ENCODE measurements at places on chromosomes 7 and 10.

GRCh38 chr7:130154131-130154500 is 51.1 kb downstream of the TMEM209 start:
- no peak for DNase-seq

- no peak for DNase-seq
Measured at GRCh38 chr7:12567015-12567414, 3.5 kb upstream of the SCIN start.

GRCh38 chr7:105744258-105744657 is 132.1 kb downstream of the ATXN7L1 start:
- DNase-seq, result no peak

DNA sequence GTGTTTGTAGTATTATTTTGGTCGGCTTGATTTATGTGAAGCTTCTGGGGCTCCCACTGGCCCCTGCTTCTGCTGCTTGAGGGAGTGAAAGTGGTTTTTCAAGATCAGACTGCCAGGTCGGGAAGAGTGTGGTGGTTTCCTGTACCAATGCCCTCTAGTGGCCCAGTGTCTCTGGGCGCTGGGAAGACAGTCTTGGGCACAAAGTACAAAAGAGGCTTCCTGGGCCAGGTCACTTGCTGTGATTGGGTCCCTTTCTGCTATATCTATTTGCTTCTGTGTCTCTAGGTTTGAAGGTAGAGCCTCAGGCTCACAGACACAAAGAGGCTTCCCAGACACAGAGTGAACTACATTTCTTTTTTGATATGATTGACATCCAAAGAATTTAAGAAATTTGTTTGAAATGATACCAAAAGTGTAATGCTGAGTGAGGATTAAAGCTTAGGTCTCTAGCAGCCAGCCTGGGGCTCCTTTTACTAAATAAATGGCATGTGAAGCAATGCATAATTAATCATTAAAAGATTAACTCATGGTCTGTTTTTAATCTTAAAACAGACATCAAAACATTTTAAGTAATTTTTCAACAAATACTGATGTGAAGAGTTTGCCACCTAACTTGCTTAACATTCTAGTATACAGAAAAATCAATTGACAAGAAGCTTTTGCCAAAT is 36.3 kb downstream of the ABCB1 start:
- peak; percentile 8 for DNase-seq

- DNase-seq, result no peak
Measured at GRCh38 chr10:73999703-74000102, 1.8 kb downstream of the VCL start.

GRCh38 chr10:18334116-18334867 is 194.1 kb downstream of the CACNB2 start:
- DNase-seq, result no peak

DNA sequence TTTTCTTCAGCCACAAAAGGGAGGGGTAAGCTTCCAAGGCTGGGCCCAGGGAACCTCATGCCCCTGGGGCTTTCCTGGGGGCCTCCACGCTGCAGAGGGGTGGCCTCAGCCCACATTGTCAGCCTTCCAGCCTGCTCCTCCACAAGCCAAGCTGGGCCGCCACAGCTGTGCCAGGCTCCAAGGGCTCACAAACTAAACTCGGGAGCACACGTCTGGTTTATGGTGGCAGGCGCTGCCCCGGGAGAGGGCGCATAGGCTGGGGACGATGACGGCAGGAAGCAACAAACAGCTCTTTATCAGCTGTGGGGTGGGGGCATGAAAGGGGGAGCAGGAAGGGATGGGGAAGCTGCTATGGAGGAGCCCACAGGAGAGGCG is 6.3 kb upstream of the CDH23 start:
- DNase-seq, result no peak

GRCh38 chr7:133590795-133591194 is 337.9 kb downstream of the EXOC4 start:
- DNase-seq, result no peak

DNA sequence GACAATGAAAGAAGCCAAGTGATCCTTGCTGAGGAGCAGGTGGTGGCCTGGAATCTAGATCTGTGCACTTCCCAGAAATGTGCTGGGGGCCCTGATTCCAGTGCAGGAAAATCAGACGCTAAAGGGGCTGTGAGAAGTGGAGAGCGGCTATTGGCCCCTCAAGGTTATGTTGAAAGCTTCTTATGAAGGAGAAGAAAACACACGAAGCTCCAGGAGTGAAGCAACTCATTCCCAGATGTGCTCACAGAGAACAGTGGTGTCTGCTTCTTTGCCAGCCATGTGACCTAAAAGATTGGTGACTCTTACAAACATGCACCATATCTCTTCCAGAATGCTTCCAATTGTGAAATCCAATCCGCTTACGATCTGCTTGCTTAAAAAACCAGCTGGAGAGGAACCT is 679.3 kb upstream of the IGFBP3 start:
- DNase-seq, result no peak

DNA sequence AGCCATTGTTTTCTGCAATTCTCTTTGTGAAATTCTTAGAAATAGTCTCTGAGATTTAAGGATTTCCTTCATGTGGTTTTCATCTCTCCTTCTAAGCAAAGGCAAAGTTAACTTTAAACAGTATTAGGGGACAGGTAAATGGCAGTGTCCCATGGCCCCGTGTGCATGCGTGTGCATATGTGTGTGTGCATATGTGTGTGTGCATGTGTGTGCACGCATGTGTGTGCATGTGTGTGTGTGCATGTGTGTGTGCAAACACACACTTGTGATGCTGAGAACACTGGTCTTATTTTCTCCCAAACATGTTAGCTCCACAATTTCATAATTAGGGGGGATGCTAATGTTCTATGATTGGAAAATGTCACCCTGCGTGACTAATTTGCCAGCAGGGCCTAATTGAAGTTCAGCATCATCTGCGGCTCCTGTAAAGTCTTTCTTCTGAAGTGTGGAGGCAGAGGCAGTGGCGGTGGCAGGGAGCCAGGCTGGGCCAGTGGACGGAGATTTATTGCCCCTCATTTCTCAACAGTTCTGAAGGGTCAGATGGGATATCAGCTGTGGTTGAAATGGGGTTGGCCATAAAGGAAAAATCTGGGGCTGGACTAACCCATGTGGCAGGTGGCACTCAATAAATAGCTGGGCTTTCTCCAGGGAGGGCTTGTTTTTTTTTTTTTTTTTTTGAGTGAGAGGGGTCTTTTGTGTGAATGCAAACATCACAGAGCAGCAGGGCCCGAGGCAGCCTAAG is 289.3 kb upstream of the PODXL start:
- no peak for DNase-seq

- DNase-seq, result no peak
Measured at GRCh38 chr10:95280637-95281036, 10.2 kb downstream of the PDLIM1 start.

GRCh38 chr10:99920901-99921300 is 88.8 kb downstream of the DNMBP start:
- DNase-seq, result no peak
